ENCODE measurements at places on chromosomes 5 and 9.

- no peak for DNase-seq
Observed at GRCh38 chr5:170443624-170444023, 54.5 kb upstream of the KCNMB1 start.

- DNase-seq: no peak
Observed at GRCh38 chr5:54093081-54093492, 217.3 kb downstream of the ARL15 start.

- DNase-seq: no peak
Observed at GRCh38 chr9:7500521-7500920, 299.1 kb downstream of the DMAC1 start.

- DNase-seq: no peak
Observed at GRCh38 chr9:122940454-122940748, 419 bp upstream of the RABGAP1 start.

GRCh38 chr9:137975936-137976565, 98.5 kb downstream of the CACNA1B start:
- DNase-seq: no peak

DNA sequence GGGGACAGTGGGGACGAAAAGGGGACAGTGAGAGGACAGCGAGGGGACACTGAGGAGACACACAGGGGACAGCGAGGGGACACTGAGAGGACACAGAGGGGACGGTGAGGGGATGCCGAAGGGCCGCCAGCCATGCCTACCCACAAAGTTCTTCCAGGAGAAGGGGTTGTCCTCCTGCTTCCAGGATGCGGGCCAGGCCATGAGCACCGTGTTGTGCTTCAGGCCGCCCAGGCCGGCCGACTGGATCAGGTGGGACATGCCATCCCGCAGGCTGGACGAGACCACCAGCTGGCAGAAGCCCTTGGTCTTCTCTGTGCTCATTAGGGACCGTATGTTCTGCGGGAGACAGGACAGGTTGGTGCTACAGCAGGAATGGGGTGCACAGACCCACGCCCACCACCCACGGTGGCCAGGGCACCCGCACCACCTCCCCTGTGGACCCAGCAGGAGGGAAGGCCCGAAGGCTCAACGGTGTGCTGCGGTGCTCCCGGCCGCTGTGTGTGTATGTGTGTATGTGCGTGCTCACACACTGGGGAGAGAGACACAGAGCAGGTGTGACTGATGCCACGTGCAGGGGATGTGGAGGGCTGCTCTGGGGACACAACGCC, 46.6 kb downstream of the SLC12A7 start:
- DNase-seq: no peak

- DNase-seq: no peak
Observed at GRCh38 chr9:124206391-124206790, 51.4 kb upstream of the NEK6 start.

DNA sequence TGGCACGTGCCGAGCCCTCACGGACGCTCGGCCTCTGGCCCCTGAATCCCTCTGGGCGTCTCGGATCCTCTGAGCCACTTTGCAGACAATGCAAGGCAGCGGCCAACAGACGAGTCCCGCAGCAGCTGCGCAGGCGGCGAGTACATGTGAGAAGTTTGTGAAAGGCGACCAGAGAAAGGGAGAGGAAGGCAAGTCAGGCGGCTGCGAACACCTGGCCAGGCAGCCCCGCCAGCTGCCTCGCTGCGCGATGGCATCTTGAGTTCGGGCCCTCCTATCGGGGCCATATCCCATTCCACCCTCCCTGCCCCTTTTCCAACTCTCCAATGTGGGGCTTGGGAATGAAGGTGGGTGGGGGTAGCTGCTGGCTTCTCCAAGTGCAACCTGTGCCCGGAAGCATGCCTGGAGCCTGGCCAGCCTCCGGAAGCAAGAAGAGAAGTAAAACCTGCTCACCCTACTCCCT, 4.5 kb upstream of the POU4F3 start:
- DNase-seq: no peak

- DNase-seq: no peak
Observed at GRCh38 chr5:132883261-132883834, 9.9 kb downstream of the LEAP2 start.

- DNase-seq: no peak
Observed at GRCh38 chr9:94805585-94805984, 79.1 kb downstream of the AOPEP start.

GRCh38 chr9:136082496-136083361, 12.4 kb downstream of the NACC2 start:
- no peak for DNase-seq

GRCh38 chr5:24904981-24905517, 260.3 kb upstream of the CDH10 start:
- DNase-seq: no peak

DNA sequence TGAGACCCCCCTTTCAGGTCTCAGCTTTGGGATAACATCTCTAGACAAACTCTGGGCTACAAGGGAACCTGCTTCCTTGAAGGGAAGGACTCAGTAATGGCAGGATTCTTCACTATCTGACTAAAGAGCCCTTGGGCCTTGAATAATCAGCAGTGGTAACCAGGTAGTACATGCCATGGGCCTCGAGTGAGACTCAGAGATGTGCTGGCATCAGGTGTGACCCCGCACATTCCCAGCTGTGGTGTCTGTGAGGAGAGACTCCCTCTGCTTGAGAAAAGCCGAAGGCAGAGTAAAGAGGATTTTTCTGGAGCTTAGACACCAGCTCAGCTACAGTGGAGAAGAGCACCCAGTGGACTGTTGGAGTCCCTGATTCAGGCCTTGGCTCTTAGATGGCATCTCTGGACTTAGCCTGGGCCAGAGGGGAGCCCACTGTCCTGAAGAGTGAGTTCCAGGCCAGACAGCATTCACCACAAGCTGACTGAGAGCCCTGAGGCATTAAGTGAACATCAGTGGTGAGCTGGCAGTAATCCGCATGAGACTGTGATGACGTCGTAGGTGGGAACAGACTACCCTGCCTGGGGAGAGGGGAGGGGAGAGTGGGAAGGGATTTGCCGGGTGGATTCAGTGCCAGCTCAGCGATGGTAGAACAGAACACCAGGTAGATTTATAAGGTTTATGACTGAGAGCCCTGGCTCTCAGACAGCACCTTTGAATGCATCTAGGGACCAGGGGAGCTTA, 5.3 kb upstream of the ZNF782 start:
- no peak for DNase-seq

GRCh38 chr5:98568336-98568735, 205.1 kb upstream of the RGMB start:
- no peak for DNase-seq

DNA sequence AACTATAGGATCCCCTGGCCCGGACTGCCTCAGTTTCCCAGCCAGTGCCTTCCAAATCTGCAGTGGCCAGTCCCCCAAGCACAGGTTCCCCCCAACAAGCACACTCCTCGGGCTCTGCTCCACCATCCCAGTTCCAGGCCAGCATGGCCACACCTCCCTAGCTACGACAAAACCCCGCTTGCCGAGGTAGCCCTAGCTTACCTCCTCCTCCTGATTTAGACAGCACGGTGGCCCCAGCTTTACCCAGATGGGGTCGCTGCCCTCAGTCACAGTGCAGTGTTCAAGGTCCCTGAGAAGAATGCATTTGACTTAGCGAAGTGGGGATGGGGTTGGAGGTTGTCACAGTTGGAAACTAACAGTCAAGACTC, 40.8 kb upstream of the GARNL3 start:
- no peak for DNase-seq

DNA sequence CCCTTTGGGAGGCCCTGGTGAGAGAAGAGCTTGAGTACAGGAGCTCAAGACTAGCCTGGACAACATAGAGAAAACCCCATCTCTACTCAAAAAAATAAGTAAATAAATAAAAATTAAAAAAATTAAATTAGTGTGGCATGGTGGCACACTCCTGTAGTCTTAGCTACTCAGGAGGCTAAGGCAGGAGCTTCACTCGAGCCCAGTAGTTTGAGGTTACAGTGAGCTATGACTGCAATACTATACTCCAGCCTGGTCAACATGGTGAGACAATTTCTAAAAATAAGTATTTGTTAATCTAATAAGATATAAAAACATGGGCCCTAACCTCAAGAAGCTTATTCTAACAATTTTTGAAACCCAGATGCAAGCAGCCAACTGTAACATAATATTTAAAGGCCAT, 7.6 kb downstream of the RNF38 start:
- no peak for DNase-seq

GRCh38 chr9:3541206-3541605, 15.4 kb upstream of the RFX3 start:
- no peak for DNase-seq

DNA sequence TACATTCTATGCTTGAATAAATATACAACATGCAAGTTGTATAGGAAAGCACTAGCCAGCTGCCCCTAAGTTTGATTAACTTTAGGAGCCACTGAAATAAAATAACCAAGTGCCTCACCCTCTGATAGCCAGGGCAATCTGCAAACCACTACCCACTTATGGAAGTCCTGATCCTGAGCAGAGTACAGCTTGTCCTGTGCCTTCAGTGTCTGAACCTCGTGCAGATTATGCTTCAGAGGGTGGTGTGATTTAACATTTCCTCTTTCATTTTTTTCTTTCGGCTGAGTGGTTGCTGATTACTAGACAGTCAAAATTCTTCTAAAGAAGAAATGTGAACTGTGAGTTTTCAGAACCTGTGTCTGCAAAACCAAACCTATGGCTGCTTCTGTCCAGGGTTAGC, 327.7 kb downstream of the PIK3R1 start:
- DNase-seq: no peak

GRCh38 chr5:95644351-95645042, 2.1 kb upstream of the RFESD start:
- DNase-seq: no peak

- no peak for DNase-seq
Observed at GRCh38 chr5:88405783-88406182, 137.1 kb upstream of the TMEM161B start.

- no peak for DNase-seq
Observed at GRCh38 chr5:14660833-14661232, 3.7 kb upstream of the OTULIN start.

- DNase-seq: no peak
Observed at GRCh38 chr5:90641528-90641927, 82.9 kb downstream of the ADGRV1 start.

- DNase-seq: no peak
Observed at GRCh38 chr9:95032580-95033341, 284.7 kb downstream of the FANCC start.

All from T-helper 9 cell (primary cell).